Head of caudate nucleus (tissue), 42 donors: ENCODE measurements at places on chromosomes 3 and 15.

DNA sequence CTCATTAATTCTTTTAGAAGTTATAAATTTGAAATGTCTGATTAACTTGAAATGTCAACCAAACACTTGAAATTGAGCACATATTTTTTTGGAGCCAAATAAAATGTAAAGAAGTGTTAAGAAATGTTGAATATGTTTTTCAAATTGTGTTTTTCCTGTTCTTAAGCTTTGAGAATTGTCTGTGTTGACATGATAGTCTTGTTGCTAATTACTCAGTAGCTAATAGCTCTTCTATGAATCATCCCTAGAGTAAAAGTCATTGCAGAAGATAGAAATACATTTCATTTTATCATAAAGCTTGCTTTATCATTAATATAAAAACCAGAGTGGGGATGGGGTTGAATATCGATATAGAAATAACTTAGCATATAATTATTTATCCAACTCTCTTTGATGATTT is 41.9 kb upstream of the ABHD10 start:
- no peak for DNase-seq

GRCh38 chr3:127814325-127814781 is 8.0 kb downstream of the MGLL start:
- DNase-seq: no peak

DNA sequence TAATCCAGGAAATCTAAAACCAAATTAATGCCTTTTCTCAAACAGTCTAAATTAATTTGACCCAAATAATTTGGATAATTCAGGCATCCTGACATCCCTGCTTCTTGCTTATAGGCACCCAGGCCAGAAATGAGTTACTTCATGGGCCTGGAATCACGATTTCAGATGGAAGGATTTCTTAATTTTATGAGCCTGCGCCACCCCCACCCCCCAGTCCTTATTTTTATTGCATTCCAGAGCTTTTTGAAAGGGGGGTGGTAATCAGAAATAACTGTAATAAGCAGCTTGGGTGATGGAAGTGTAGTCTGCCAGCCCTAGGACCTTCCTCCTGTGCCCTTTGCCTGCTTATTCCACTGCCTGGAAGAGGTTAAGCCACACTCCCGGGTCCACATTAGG is 1.3 kb downstream of the AP2M1 start:
- DNase-seq: no peak

DNA sequence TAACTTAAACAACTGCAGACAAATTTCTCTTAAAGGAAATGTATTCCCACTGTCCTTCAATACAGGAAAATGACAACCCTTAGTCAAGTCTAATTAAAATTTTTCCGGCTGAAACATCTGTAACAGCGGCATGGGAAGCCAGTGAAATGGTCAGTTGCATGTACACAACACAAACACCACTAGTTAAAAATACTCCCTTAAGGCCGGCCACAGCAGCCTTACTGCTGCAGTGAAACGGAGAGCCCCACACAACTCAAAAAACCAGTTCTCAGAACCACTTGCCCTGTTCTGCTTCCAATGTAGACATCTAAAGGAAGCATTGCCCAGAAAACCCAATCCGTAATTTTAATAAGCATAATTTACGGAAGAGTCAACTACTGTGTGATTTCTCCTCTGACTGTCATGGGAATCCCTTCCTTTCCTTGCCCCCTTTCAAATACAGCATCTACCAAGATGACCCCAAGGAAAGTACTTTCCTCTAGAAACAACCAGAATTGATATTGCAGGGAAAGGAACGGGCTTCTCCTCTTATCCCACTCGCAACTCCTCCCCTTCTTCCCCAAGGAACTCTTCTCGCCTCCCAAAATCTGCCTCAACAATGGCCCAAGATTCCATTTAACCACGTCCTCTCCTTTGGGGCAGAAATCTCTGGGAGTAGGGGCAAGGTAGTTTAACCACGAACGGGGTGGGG is 1.6 kb downstream of the FBN1 start:
- DNase-seq: no peak

GRCh38 chr3:116153174-116153573 is 292.1 kb downstream of the LSAMP start:
- no peak for DNase-seq

GRCh38 chr3:187334904-187335303 is 33.3 kb upstream of the RTP4 start:
- no peak for DNase-seq

DNA sequence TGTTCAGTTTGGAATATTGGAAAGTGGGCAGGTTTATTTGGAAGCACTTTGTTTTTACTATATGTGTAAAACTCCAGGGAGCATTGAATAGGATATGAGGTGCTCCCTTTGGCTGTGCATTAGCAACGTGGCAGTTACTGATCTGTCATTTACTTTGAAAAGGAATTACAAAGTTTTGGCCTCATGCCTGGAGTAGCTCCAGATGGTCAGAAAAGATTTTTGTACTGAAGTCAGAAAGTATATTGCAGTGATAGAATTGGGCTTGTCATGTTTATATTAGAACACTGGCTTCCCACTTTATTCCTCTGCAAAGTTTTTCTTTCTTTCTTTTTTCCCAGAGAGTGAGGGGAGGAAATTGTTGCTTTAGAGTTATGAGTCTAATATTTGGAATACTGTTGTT is 26.1 kb downstream of the FNDC3B start:
- no peak for DNase-seq

GRCh38 chr15:77784361-77785292 is 151.9 kb upstream of the LINGO1 start:
- DNase-seq: peak; percentile 33

DNA sequence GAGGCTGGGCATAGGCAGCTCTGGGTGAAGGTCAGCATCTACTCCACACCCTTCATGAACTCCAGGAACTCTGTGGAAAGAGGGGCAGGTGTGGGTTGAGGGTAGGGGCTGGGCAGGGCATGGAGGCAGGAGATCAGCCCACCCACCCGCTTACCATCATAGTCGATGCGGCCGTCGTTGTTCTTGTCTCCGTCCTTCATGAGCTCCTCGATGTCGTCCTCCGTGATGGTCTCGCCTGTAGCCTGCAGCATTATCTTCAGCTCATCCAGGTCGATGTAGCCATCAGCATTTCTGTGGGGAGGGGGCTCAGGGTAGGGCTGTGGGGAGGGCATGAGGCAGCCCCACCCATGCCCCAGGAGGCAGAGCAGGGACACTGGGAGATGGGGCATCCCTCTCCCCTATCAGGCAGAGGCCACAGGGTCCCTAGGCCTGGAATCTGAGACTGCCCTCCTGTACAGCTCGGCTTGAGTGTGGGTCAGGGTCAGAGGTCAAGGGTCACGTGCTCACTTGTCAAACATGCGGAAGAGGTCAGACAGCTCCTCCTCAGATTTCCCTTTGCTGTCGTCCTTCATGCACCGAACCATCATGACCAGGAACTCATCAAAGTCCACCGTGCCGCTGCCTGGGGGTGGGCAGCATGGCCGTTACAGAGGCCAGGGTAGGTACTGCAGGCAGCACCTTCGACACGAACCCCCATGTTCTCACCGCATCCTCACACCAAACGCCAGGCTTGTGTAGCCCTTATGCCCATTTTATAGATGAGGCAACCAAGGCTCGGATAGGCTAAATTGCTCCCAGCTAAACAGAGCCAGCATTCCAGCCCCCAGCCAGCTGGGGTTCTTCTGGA is 2.4 kb downstream of the TNNC1 start:
- DNase-seq: no peak

DNA sequence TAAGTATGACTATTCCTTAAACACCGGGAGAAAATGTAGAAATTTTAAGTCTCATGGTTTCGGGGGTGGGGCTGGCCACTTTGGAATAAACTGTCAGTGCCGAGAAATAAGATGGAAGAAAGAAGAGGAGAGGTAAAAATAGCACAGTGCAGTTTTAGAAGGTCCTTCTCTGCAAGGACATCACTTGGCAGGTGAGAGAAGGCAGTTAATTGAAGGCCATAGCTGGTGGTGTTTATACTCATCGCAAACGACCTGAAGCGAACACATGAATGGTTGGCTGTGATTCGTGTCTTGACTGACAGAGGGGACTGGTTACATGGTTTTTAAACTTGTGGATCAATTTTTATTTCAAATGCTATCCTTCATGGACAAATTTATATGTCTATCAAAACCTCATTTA is 54.9 kb upstream of the SENP5 start:
- DNase-seq: no peak

DNA sequence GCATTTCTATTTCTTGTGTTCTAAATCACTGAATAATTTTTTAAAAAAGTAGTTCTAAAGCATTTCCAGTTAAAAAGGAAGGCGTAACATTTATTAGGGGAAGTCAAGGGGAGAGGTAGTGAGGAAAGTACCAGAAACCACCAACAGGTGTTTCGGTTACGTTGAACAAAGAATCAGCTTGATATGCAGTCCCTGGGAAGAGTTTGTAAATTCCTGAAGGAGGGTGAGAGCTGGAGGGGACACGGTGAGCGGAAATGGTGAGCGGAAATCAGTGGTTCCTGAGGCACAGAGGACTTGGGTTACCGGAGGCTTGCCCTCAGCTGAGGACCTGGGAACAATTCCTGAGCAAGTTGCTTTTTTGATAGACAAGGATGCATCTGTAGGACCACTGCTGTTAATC is 17.8 kb downstream of the MAP2K1 start:
- no peak for DNase-seq

- DNase-seq: no peak
Observed at GRCh38 chr15:85456798-85457197, 76.4 kb downstream of the AKAP13 start.

GRCh38 chr3:4820296-4821121 is 158.7 kb upstream of the BHLHE40 start:
- DNase-seq: no peak

DNA sequence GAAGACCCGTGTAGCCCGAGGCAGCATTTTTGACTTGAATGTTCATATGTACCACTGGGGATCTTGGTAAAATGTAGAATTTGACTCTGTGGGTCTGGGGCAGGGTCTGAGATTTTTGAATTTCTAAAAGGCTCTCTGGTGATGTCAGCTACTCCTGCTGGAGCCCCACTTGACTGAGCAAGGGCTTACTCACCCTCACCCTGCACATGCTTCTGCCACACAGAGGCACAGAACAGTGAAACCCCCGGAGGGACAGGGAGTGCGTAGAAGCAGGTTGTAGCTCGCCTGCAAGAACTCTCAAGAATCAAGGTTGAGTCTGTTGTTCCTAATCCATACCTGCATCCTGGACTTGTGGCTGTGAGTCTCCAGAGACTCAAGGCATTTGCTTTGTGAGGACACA is 41.1 kb downstream of the SLCO3A1 start:
- DNase-seq: no peak

- DNase-seq: no peak
Observed at GRCh38 chr3:129289201-129289921, 10.7 kb downstream of the HMCES start.

GRCh38 chr3:81105206-81105605 is 656.2 kb downstream of the GBE1 start:
- DNase-seq: no peak

- DNase-seq: no peak
Observed at GRCh38 chr3:170555329-170555728, 30.5 kb downstream of the SLC7A14 start.

GRCh38 chr3:103693831-103694230 is 1259.0 kb downstream of the ZPLD1 start:
- DNase-seq: no peak

GRCh38 chr3:192063570-192063969 is 602.6 kb downstream of the PYDC2 start:
- DNase-seq: peak; percentile 24

DNA sequence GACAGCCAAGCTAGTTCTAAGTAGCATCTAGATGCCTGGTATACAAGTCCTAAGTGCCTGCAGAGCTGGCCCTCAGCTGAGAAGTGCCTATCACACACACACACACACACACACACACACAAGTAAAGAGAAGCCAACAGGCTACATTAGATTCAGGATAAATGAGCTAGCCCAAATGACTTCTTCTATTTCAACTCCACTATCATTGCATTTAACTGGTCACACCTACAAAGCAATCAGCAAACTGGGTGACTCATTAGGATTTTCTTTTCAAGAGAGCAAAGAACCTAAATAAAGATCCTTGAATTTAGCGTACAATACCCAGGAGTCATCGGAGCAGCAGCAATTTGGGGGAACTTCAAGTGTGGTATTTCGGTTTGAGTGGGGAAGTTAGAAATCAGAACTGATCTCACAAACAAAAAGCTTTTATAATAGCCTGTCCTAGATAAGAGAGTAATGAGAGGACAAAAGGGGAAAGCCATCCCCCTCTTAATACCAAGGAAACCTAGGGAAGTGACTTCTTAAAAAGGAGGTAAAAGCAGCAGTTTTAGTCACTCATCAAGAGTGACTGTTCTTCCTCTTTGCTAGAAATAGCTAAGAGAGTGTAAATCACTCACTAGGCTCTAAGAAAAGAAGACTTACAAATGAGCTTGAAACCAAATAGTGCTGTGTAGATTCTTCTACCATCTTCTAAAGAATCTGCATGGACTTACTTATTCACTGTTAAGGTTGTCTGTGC is 112.7 kb downstream of the TNIK start:
- no peak for DNase-seq

- no peak for DNase-seq
Observed at GRCh38 chr3:9780910-9781309, 11.2 kb upstream of the CAMK1 start.

DNA sequence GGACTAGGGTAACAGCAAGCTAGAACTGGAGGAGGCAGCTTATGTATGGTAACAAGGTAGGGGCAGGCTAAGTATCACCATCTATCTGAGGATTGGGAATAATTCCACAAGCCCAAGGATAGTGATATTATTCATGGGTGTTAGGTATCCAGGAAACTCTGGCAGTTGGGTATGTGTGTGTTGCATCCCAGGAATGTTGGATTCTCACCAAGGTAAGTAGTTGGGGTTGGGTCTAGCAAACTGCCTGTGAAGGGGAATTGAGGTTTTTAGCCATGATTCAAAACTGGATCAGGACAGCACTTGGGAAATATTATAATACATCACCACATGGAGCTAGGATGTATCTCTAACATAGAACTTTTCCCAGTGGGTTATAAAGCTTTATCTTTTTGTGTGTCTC is 626.4 kb upstream of the GOLIM4 start:
- no peak for DNase-seq

DNA sequence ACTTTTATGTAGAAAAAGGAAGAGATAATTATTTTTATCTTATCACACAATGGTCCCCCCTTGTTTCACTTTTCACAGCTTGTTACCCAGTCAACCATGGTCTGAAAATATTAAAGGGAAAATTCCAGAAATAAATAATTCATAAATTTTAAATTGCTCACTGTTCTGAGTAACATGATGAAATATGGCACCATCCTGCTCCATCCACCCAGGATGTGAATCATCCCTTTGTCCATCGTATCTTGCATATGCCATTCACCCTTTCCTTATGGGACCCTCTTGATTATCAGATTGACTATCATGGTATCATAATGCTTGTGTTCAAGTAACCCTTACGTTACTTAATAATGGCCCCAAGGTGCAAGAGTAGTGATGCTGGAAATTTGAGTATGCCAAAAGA is 43.7 kb downstream of the ANKRD28 start:
- DNase-seq: no peak

GRCh38 chr3:185709251-185709955 is 115.4 kb downstream of the IGF2BP2 start:
- no peak for DNase-seq

- no peak for DNase-seq
Observed at GRCh38 chr3:100730524-100730923, 21.2 kb downstream of the TFG start.

- DNase-seq: no peak
Observed at GRCh38 chr3:77467702-77468625, 428.1 kb downstream of the ROBO2 start.

- DNase-seq: no peak
Observed at GRCh38 chr3:119456469-119456868, 6.9 kb downstream of the TMEM39A start.

- DNase-seq: no peak
Observed at GRCh38 chr15:90035095-90035839, 34.1 kb downstream of the ZNF710 start.
